Daoy (cell line): ENCODE measurements at places on chromosomes 1 and 21. TPM values are rescaled to one million over a fixed set of nuclear protein-coding genes. Genes with fewer than 3 reads are reported as not detected.

- DNase-seq = peak; percentile 34
Measured at GRCh38 chr21:27505516-27505915, 538.6 kb upstream of the ADAMTS5 start.

GRCh38 chr1:225422031-225422605 lies 5.7 kb downstream of the LBR start:
- DNase-seq = no peak

- no peak for DNase-seq
Measured at GRCh38 chr1:207811319-207811718, 59.5 kb downstream of the CD46 start.

- DNase-seq = no peak
Measured at GRCh38 chr1:12314333-12314903, 84.6 kb downstream of the VPS13D start.

GRCh38 chr1:155209312-155209721 lies 822 bp downstream of the MTX1 start:
- DNase-seq = no peak

The PIGV gene
- 7.9 and 9.0 TPM in 2 replicates for total RNA-seq

The FCMR gene
- total RNA-seq = 0.23 TPM in 1 of 2 replicates, not detected in the other
